NCI-H1092 (cell line): ENCODE measurements at places on chromosomes 1 and 21.

GRCh38 chr21:34112316-34113033, 39.1 kb downstream of the MRPS6 start:
- no peak for DNase-seq

GRCh38 chr21:31151156-31152045, 113.1 kb upstream of the KRTAP19-8 start:
- DNase-seq: no peak

DNA sequence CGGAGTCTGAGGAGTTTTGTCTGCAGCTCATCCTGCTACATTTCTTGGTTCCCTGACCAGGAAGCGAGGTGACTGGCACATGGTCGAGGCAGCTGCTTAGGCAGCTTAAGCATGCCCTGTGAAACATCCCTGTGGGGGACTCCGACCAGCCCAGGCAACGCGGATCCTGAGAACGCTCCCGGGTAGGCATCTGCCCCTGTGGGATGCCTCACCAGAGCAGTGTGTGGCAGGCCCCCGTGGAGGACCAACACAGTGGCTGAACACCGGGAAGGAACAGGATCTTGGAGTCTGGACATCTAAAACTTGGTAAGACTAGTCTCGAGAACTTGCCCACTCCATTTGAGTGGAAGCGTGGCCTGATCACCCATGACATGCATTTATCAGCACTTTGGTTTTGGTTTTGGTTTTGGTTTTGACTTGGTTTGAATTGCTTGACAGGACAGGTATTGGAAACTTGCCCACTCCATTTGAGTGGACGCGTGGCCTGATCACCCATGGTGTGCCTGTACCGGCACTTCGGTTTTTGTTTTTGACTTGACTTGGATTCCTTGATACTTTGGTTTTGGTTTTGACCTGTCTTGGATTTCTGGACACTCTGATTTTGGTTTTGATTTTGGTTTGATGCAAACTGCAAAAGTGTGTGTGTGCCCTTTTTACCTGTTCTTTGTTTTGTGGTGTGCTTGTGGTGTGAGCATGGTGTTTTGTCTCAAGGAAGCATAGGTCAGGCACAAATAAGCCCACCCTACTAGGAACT, 12.2 kb upstream of the NEK2 start:
- no peak for DNase-seq

- DNase-seq: no peak
Observed at GRCh38 chr1:66375125-66375524, 158.8 kb upstream of the SGIP1 start.

GRCh38 chr1:233138788-233139585, 156.5 kb downstream of the PCNX2 start:
- no peak for DNase-seq

- no peak for DNase-seq
Observed at GRCh38 chr1:233135833-233136232, 159.7 kb downstream of the PCNX2 start.

DNA sequence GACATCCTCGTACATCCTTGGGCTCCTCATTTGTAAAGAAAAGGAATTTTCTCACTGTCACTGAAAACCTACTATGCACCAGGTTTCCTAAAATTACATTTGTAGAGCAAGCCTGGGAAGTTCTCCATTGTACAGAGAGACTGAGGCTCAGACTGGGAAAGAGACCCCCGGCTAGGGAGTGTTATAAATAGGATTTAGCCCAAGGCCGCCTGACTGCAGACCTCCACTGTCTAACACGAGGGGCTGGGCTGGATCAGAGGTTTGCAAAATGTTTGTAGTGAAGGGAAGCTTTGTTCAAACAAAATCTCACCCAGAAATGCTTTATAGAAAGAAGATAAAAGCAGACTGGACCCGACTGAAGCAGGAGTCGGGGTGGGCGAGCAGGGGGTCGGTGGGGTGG, 131.3 kb downstream of the ACTL8 start:
- no peak for DNase-seq

- DNase-seq: no peak
Observed at GRCh38 chr1:245338485-245338877, 183.7 kb downstream of the KIF26B start.

DNA sequence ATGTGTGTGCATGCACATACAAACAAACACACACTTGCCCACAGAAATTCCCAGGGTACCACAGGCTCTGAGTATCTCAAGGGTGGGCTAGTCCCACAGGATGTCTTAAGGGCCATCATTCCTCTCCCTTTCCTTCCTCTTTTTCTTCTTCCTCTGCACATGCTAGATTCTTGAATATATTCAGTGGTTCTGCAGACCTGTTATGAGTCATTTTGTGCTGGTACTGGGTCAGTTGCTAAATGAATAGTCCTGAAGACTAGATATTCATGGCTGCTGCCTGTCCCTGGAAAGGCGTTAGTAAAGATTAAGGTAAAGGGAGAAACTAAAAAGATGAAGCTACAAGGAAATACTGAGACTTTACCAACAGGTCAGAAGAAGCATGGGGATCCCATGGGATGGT, 256.7 kb upstream of the KIAA0040 start:
- no peak for DNase-seq

DNA sequence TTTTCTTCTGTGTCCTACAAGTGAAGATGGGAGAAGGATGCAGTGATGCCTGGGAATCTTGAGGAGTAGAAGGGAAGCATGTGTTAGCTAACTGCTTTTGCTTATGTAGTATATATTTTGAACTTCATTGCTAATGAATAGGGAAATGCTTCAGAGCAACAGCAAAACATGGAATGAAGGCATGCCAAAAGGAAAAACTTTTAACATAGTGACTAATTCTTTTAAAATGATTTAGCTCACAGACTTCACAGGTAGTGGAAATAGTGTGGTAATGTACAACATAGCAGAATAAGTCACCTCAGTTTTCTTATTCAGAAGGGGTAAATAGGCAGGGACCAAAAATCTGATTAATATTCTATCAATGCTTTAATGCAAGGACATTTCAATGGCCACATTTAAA, 95.5 kb downstream of the LYPLAL1 start:
- no peak for DNase-seq

DNA sequence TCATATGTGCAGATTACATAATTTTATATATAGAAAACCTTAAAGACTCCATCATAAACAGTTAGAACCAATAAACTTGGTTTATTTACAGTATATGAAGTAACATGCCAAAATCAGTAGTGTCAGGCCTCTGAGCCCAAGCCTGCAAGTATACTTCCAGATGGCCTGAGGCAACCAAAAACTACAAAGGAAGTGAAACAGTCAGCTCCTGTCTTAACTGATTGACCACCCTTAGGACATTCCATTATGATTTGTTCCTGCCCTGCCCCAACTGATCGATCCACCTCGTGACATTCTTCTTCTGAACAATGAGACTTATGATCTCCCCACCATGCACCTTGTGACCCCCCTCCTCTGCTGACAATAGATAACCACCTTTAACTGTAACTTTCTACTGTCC, 630.3 kb downstream of the AMY1C start:
- no peak for DNase-seq

- no peak for DNase-seq
Observed at GRCh38 chr1:117146575-117147340, 25.2 kb upstream of the TRIM45 start.

GRCh38 chr1:85088408-85088784, 40.1 kb upstream of the MCOLN3 start:
- no peak for DNase-seq

DNA sequence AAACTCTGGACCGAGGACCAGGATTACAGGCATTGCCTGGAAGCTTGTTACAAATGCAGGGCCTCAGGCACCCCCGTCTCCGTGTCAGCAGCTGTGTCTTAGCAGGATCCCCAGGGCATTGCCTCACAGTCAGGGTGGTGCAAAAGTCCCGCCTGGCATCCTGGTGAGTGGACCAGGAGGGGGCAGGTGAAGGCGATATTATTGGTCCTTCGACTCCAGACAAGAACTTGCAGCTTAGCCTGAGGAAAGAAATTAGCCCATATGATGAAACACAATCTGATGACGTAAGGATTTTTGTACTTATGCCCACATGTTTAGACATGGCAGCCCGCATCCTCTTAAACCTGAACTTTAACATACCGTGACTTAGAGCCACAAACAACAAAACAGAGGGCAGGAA, 40.8 kb downstream of the RSPH1 start:
- DNase-seq: no peak
